ENCODE measurements at places on chromosomes 6 and 20.
A peak's percentile ranks its signal among the peaks of the same experiment; 100 is the strongest.

DNA sequence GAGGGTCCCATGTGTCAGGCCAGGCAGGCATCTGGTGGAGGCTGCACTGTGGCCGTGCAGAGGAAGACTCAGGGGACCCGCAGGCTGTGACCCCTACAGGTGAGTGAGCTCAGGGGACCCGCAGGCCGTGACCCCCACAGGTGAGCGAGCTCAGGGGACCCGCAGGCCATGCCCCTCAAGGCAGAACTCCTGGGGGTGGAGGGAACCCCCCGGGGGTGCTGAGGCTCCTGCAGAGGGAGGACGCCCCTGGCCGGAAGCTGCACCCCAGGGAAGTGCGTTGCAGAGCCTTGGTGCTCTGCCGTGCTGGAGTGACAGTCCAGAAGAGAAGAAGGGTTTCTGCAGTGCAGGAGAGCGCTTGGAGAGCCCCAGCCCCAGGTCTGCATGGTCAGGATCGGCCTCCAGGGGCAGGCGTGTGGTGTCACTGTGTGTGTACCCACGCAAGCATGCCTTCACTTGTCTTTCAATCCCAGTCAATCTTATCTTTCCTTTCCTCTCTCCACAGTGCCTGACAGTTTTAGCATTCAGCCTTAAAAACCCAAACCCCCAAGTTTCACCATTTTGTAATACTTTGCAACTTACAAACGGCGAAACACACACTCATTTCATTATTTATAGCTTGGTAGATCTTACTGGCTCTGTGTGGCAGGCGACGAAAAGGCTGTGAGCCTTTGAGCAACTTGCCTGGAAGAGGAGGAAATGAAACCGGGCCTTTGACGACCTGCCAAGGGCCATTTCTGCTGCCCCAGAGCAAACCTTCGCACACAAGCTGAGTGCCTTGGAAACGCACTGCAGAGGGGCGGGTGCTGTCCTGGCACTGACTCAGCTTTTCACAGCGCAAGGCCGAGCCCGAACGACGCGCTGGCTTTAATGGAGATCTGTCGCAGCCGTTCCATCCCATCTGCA is 101.4 kb upstream of the AGPAT4 start:
- H3K27ac ChIP-seq = no peak overlapping the region
- no peak for DNase-seq
- H3K4me3 ChIP-seq = no peak overlapping the region
- no peaks in the 10 kb centered on the region for H3K4me1 ChIP-seq
- H3K36me3 ChIP-seq = no peaks in the 10 kb centered on the region

- no peaks in the 10 kb centered on the region for H3K27me3 ChIP-seq
- H3K4me1 ChIP-seq = peaks cover 21% of the 10 kb centered on the region
Measured at GRCh38 chr20:57451431-57451794, 60.2 kb downstream of the RBM38 start.

- no peaks in the 10 kb centered on the region for H3K36me3 ChIP-seq
- H3K4me1 ChIP-seq = no peaks in the 10 kb centered on the region
- no peak overlapping the region for H3K27ac ChIP-seq
- no peak overlapping the region for H3K4me3 ChIP-seq
Measured at GRCh38 chr6:113564371-113565171, 292.6 kb upstream of the MARCKS start.

- H3K4me3 ChIP-seq = no peak overlapping the region
- no peaks in the 10 kb centered on the region for H3K4me1 ChIP-seq
- no peaks in the 10 kb centered on the region for H3K27me3 ChIP-seq
- DNase-seq = no peak
- no peak overlapping the region for H3K27ac ChIP-seq
Measured at GRCh38 chr6:112123982-112124381, 36.6 kb downstream of the FAM229B start.

- H3K36me3 ChIP-seq = no peaks in the 10 kb centered on the region
- H3K4me3 ChIP-seq = no peak overlapping the region
- DNase-seq = no peak
Measured at GRCh38 chr6:169469028-169469427, 215.4 kb upstream of the THBS2 start.

- no peak overlapping the region for H3K27ac ChIP-seq
- peaks cover 14% of the 10 kb centered on the region for H3K4me1 ChIP-seq
- H3K4me3 ChIP-seq = peak overlapping the region; percentile 55
- H3K36me3 ChIP-seq = no peaks in the 10 kb centered on the region
- H3K27me3 ChIP-seq = no peaks in the 10 kb centered on the region
Measured at GRCh38 chr6:117676577-117677218, 1.4 kb downstream of the NUS1 start.

- H3K27me3 ChIP-seq = no peaks in the 10 kb centered on the region
- H3K36me3 ChIP-seq = no peaks in the 10 kb centered on the region
- no peak overlapping the region for H3K4me3 ChIP-seq
- no peaks in the 10 kb centered on the region for H3K4me1 ChIP-seq
Measured at GRCh38 chr6:126077810-126078776, 91.8 kb downstream of the TRMT11 start.

GRCh38 chr6:169899481-169900145 is 148.2 kb downstream of the ERMARD start:
- no peaks in the 10 kb centered on the region for H3K36me3 ChIP-seq
- no peaks in the 10 kb centered on the region for H3K4me1 ChIP-seq
- no peak for DNase-seq
- no peak overlapping the region for H3K27ac ChIP-seq
- no peak overlapping the region for H3K4me3 ChIP-seq
- H3K27me3 ChIP-seq = no peaks in the 10 kb centered on the region

- no peaks in the 10 kb centered on the region for H3K27me3 ChIP-seq
- H3K4me3 ChIP-seq = no peak overlapping the region
- no peak for DNase-seq
- no peak overlapping the region for H3K27ac ChIP-seq
- no peaks in the 10 kb centered on the region for H3K36me3 ChIP-seq
- no peaks in the 10 kb centered on the region for H3K4me1 ChIP-seq
Measured at GRCh38 chr20:13336308-13337089, 115.4 kb downstream of the ISM1 start.

- H3K27me3 ChIP-seq = no peaks in the 10 kb centered on the region
- H3K4me1 ChIP-seq = no peaks in the 10 kb centered on the region
- H3K4me3 ChIP-seq = no peak overlapping the region
- DNase-seq = no peak
- no peaks in the 10 kb centered on the region for H3K36me3 ChIP-seq
Measured at GRCh38 chr20:48246061-48246790, 460.9 kb upstream of the SULF2 start.

DNA sequence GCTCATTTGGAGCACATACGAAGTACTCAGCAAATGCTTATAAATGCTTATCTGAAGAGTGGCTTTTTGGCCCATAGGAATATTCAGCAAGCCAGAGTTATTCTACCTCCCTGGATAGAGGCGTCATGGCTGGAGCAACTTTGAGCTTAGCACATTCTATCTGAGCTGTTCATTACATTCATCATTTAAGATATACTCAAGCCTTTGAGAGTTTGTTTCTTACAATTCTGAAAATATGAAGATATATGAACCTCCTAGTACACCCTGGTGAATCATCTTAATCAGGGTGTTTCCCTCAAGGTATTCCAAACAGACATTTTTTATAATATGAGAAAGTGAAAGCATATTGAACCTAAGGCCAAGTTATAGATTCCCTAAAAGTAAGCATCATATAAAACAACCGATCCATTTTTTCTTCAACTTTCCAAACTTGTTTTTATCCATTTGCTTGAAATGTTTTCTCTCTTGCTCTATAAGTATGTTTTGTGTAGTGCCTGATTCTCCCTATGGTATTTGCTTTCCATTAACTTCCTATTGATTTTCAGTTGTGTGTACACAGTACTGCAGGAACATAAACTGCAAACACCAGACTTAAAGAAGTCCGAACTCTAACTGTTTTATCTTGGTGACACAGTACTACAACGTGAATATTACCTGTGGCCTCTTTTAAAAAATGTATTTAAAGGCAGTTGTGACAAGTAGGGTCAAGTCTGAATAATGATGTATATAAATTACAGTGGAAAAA is 139.7 kb upstream of the PTPRK start:
- DNase-seq = no peak
- H3K27ac ChIP-seq = no peak overlapping the region
- no peaks in the 10 kb centered on the region for H3K4me1 ChIP-seq
- H3K4me3 ChIP-seq = no peak overlapping the region
- H3K36me3 ChIP-seq = no peaks in the 10 kb centered on the region

DNA sequence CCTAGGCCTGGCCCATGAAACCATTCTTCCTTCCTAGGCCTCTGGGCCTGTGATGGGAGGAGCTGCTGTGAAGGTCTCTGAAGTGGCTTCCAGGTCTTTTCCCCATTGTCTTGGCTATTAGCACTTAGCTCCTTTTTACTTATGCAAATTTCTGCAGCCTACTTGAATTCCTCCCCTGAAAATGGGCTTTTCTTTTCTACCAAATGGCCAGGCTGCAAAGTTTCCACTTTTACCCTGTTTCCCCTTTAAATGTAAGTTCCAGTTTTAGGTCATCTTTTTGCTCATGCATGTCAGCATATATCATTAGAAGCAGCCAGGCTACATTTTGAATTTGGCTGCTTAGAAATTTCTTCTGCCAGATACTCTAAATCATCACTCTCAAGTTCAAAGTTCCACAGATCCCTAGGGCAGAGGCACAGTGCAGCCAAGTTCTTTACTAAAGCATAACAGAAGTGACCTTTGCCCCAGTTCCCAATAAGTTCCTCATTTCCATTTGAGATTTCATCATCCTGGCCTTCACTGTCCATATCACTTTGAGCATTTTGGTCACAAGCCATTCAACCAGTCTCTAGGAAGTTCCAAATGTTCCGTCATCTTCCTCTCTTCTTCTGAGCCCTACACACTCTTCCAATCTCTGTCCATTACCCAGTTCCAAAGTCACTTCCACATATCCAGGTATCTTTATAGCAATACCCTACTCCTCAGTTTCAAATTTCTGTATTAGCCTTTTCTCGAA is 71.9 kb downstream of the TBC1D7 start:
- no peaks in the 10 kb centered on the region for H3K27me3 ChIP-seq
- H3K27ac ChIP-seq = no peak overlapping the region
- no peaks in the 10 kb centered on the region for H3K36me3 ChIP-seq

DNA sequence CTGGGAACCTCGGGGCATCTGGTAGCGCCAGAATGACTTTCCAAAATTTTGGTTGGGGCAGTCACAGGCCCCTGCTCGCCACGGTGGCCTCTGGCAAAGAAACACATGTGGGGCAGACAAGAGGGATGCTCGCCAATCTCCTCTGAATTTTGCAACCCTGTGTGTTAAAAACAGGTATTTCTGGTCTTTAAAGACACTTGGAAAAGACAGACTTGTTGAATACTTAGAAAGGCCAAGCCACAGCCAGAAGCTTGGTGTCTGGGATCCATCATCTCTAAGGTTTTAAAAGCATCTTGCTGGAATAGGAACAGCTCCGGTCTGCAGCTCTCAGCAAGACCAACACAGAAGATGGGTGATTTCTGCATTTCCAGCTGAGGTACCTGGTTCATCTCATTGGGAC is 31.2 kb downstream of the HLA-E start:
- peaks cover 16% of the 10 kb centered on the region for H3K4me1 ChIP-seq
- H3K4me3 ChIP-seq = no peak overlapping the region
- no peaks in the 10 kb centered on the region for H3K36me3 ChIP-seq
- H3K27me3 ChIP-seq = no peaks in the 10 kb centered on the region
- no peak overlapping the region for H3K27ac ChIP-seq
- DNase-seq = no peak

DNA sequence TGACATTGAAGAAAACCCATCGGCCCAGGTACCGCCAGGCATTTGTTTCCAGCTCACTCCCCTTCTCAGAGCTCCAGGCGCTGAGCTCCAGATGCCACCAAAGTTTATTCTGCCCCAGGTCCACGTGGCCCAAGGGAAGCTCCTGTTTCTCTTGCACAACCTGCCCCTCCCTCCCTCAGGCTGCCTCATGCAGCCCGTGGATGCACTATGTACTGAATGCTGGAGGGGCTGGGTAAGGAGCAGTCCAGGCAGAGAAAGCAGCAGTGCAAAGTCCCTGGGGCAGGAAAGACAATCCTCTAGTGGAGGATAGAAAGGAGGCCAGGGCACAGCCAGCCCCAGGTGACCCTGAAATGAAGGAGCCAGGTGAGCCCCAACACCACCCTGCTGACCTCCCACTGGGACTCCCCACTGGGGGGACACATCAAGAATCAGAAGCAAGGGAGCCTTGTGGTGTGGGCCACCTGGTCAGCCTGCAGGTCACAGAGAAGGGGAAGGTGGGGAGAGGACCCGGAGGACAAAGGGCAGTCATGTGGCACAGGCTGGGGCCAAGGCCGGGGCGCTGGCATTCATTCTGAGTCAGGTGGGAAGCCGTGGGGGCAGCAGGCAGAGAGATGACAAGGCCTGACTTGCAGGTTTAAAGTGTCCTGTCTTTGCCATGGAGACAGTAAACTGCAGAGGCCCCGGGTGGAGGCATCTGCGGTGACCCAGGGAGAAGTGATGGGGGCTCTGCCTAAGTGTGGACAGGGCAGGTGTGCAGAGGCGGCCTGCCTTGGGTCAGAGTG is 230.1 kb downstream of the PREX1 start:
- H3K27me3 ChIP-seq = no peaks in the 10 kb centered on the region
- H3K4me1 ChIP-seq = no peaks in the 10 kb centered on the region
- H3K4me3 ChIP-seq = no peak overlapping the region
- H3K27ac ChIP-seq = no peak overlapping the region

GRCh38 chr6:34773916-34774315 is 16.6 kb downstream of the SNRPC start:
- peaks cover 37% of the 10 kb centered on the region for H3K36me3 ChIP-seq
- H3K4me1 ChIP-seq = no peaks in the 10 kb centered on the region
- DNase-seq = no peak
- no peaks in the 10 kb centered on the region for H3K27me3 ChIP-seq
- no peak overlapping the region for H3K4me3 ChIP-seq

- DNase-seq = peak; percentile 84
- H3K27me3 ChIP-seq = no peaks in the 10 kb centered on the region
- H3K36me3 ChIP-seq = no peaks in the 10 kb centered on the region
- peak within 1 kb of the TSS; percentile 58 for H3K4me3 ChIP-seq
- H3K4me1 ChIP-seq = peaks cover 21% of the 10 kb centered on the region
- H3K27ac ChIP-seq = peak within 1 kb of the TSS; percentile 31
Measured at GRCh38 chr20:34872622-34873224, at the start of gene GGT7. Gene GGT7 (minus strand): TSS chr20:34872856. CDS start chr20:34872815, 41 bp downstream.

DNA sequence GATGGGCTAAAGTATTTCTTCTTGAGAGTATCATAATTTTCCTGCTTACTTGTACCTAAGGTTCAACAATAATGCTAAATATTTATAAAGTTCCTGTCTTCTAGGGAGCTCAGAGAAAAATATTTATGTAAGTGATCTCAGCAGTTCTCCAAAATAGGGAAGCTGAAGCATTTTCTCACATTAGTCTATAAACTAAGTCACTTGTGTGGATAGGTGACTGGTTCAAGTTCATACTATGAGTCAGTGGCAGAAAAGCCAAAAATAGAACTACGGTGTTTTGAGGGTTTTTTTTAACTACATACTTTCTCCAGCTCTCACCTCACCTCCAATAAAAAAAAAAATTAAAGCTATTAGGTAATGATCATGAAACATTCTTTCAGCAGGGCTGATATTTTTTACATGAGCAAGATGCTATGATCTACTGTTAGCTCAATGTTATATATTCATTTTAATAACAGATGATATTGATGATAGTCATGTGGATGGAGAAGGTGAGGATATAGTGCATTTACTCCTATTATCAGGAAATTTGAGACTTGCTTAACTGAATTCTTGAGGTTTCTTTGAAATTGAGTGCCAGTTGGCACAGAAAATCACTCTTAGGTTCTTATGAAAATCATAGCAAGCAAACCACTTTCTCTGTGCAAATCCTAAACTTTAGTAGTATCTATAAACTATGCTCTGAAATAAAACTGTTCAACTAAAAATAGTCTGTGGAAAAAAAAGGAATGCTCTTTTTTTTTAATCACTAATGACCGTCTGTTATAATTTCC is 4.1 kb upstream of the MOXD1 start:
- DNase-seq = no peak
- H3K27ac ChIP-seq = no peak overlapping the region
- no peak overlapping the region for H3K4me3 ChIP-seq
- no peaks in the 10 kb centered on the region for H3K36me3 ChIP-seq
- no peaks in the 10 kb centered on the region for H3K4me1 ChIP-seq

Measured in effector memory CD4-positive, alpha-beta T cell (primary cell).